Activated naive CD4-positive, alpha-beta T cell (primary cell): ENCODE measurements at places on chromosomes 11 and 22.

DNA sequence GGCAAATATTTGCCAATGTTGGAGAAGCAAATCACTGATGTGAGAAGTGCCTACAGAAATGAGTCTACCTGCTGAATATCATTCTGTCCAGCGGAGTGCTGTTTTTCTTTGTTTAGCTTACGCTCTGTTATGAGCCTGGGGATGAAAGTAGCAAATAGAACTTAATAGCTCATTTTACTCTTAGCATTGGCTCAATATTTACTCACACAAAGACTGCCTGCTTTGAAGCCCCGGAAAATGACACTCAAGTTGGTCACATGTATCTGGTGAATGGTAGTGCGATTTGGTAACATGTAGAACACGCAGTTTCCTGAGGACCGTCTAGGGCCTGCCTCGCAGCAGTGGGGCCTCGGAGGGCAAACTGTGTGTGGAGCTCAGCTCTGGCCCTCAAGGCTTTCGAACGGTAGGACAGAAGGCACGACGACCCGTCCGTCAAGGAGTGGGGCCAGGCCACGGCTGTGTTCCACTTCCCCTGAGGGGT lies 38.9 kb downstream of the TBC1D22A start:
- no peak for DNase-seq

DNA sequence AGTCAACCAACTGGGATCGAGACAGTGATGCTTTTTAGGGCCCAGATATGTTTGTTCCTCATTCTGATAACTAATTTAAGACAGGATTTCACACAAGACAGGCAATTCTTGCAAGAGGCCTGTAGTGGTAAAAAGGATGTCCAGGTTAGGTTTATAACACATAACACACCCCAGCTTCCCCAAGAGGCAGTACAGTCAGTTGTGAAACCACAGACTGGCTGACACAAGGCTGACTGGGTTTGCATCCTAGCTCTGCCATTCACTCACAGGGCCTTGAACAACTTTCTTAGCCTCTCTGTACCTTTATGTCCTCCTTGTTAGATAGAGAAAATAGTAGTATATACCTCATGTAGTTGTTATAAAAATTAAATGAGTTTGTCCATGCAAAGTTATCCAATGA lies 55.0 kb upstream of the PTH start:
- no peak for DNase-seq

GRCh38 chr11:58577555-58578135 lies 1.2 kb upstream of the ZFP91 start:
- peak; percentile 57 for DNase-seq

DNA sequence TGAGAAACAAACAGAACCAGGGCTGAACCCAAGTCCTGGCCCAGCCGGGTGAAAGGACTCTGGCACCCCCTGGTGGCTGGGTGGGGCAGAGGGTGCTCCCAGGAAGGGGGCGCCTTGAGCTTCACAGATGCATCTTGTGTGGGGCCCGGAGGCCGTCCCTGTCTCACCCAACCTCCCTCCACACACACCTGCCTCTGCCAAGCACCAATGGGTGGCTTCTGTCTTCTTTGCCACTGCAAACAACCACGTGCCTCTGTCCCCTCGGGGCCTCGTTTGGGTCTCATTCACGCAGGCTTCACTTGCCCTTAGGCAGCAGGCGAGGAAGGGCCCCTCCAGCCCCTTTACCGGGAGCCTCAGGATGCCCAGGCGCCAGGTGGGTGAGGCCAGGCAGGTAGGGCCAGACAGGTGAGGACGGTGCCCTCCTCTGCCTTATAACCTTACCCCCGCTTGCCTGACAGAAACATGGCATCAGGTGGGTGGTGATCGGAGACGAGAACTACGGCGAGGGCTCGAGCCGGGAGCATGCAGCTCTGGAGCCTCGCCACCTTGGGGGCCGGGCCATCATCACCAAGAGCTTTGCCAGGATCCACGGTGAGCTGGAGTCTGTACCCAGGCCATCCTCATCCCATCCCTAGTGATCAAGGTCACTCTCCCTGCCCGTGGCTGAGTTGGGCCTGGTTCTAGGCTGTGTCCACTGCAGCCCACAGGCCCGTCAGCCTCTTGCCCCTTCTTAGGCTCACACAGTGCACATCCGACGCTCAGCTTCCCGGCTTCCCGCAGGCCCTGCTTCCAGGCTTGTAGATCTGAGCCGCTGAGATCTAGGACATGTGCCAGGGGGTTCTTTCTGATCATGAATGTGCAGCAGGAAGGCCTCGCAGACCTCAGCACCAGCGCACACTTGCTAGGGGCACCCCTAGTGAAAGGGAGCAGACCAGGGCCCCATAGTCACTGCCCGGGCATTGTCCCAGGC lies 17.2 kb downstream of the POLR3H start:
- peak; percentile 58 for DNase-seq

DNA sequence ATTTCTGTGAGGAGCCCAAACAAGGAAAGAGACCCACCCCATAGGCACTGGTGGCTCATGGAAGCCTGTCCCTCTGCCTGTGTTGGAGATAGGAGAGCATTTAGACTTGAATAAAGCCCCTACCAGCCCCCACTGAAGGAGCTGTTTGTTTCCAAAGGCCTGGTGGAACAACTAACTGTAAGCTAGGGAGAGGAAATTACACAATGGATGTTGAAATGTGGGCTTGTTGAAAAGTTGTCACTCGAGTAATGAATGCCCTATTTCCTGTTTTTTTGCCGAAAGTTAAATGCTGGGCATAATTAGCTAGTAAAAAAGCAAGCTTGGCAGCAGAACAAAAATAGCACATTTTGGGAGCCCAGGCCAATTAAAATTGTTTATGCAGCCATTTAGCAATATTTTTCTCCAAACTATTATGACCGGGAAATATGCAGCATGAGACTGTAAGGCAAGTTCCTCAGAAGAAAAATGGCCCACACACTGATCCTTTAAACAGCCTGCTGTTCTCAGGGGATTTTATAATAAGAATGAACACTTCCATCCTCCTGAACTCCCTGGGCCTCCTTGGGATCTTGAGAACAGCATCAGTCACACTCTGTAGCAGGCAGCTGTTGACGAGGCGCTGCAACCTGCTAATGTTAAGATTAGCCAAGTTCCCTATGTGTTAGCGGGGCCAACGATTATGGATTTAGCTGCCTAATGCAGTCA lies 38.6 kb upstream of the LMO2 start:
- DNase-seq: no peak

- DNase-seq: no peak
Observed at GRCh38 chr11:628056-628455, 1.1 kb upstream of the SCT start.

DNA sequence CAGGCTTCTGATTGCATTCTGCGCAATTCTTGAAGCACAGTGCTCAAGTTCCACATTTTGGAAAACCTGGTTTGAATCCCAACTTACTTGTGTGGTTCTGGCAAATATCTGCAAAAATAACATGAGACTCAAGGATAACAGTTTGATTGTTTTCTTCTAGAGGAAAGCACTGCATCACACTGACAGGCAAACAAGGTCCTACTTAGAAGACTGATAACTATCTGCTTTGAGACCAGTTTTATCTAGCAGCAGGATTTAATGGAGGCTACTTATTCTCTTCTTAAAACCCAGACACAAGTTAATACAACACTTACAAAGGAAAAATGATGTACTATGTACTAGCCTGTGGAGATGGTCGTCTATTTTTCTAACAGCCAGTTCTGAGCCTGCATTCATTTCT lies 41.4 kb downstream of the RIC3 start:
- no peak for DNase-seq

DNA sequence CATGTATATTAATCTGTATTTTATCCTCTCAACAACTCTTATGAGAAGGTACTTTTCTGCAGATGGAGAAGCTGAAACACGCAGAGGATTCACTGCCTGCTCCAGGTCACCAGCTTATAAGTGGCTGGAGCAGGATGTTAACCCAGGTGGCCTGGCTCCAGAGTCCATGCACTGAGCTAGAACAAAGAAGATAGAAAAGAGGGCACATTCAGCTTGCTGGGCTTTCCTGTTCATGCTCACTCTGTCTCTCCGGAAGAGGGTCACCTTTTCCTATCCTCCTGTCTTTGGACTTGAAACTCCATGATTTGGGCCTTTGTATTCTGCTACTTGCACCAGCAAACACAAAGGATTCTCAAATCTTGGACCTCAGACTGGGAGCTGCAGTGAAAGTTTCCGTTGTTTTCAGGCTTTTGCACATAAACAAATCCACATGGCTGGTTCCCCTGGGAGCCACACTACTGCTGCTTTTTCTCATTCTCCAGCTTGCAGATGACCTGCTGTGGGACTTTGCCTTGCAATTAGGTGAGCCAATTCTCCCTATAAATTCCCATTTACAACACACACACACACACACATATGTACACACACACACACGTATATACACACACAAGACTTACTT lies 117.3 kb upstream of the GRK3 start:
- no peak for DNase-seq

DNA sequence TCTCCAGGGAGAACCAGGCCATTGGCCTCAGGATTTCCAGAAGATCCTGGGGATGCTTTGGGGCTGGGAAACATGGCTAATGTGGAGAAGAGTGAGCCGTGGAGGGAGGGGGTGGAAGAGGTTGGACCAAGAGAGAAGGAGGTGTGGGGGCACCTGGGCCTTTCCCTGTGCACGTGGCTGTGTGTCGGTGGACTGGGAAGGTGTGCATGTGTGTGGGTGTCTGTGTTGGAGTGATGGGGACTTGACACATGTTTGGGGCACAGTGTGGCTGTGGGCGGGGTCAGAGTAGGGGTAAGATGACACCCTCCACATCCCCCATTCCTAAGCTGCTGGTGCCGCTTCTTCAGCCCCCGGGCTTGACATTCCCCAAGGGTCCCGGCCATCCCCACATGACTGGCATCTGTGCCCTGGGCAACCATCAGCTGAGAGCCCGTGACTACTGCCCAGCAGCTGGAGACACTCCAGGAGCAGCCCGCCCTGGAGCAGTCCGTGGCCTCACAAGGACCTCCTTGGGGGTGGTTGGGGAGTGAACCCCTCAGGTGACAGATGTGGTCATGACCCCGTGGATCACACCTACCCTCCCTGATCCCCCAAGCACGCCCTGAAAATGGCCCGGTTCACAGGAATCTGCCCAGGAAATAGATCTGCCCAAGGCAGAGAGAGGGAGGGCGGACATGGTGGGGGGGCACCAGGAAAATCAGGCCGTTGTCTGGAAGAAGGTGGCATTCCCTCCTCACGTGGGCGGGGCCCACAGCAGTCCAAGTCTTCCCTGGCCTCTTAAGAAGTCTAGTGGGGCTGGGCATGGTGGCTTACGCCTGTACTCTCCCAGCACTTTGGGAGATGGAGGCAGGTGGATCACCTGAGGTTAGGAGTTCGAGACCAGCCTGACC lies 34.8 kb upstream of the SOX10 start:
- DNase-seq: no peak

DNA sequence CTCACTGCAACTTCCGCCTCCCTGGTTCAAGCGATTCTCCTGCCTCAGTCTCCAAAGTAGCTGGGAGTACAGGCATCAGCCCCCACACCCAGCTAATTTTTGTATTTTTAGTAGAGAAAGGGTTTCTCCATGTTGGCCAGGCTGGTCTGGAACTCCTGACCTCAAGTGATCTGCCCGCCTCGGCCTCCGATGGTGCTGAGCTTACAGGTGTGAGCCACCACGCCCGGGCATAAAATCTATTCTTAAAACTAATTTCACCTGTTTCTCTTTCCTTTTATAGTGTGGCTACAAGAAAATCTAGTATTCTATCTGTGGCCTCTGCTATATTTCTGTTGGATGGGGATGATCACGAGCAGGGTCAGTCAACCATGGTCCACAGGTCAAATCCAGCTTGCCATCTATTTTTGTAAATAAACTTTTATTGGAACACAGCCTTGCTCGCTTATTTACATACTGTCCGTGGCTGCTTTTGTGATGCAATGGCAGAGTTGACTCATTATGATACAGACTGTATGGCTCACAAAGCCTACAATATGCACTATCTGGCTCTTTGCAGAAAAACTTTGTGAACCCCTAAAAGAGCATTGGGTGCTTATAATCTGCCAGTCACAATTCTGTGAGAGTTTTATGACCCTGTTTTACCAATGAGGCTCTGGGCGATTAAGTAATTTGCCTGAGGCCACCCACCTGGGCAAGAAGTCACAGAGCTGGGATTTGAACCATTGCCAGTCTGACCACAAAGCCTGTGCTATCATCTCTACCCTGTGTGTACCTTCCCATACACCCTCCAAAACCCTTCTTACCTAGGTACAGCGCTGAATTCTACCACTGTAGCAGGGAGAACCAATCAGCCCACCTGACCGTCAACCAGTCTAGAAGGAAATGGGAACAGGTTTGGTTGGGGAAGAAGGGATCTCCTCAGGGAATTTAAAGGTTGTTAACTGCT lies 28.3 kb downstream of the SLC1A2 start:
- no peak for DNase-seq

DNA sequence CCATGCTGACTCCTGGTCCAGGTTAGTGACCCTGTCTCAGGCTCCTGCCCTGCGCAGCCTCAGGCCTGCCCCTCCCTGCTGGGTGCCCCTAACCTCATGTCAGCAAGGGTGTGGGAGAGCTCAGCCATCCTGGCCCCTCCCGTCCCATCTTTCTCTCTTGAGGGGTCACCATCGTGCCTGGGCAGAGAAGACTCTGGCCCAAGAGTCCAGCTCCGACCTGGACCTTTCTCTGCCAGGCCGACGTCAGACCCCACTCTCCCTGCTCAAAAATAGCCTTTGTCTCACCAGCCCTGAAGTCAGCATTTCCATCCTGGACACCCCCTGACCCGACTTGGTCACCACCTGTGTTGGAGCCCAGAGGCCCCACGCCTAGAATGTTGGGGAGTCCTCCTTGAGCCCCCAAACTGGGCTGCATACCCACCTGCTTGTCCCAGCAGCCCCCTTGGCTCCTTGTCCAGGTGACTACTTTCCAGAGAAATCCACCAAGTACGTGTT lies 4.9 kb downstream of the SCGB1C1 start:
- no peak for DNase-seq

GRCh38 chr11:76174330-76174729 lies 32.0 kb downstream of the WNT11 start:
- no peak for DNase-seq

GRCh38 chr11:69012092-69013008 lies 696 bp downstream of the MRGPRF start:
- DNase-seq: no peak

DNA sequence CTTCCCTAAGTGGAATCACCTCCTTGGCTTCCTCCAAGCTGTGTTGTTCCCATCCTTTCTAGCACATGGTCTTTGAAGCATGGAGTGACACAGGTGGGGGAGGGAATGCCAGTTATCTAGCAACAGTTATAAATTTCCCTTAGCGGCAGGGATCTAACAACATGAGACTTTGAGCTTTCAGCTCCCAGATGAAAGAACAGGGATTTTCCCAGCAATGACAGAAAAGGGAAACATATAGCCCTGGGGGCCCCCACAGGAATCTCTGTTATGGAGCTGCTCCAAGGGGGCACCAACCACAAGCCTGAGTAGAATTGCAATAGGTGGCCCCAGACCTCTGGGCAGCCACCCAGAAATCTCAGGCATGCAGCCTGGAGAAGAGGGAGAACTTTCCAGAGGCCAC lies 163.0 kb downstream of the GRIK4 start:
- DNase-seq: no peak
